Activated CD4-positive, alpha-beta T cell treated with anti-CD3 and anti-CD28 coated beads for 24 hours (primary cell): ENCODE measurements at places on chromosomes 5 and 9.

DNA sequence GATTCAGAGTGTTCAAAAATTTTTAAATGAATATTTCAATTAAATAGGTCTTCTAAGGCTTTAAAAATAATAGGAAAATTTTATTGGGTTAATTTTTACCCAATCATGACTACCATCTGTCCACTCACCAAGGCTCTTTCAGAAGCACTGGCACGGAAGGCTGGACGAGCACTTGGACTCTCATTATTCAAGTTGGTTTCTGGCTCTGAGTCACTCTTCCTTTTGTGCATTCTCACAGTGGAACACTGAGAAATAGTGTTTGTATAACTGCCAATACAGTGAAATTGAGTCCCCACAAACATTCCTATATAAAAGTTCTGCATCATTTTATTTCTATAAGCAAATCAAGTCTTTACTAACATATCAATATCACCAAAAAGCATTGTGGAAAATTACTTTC, 1149.0 kb downstream of the EFNA5 start:
- DNase-seq, result no peak

- peak; percentile 22 for DNase-seq
Measured at GRCh38 chr9:23826120-23826629, at the start of gene ELAVL2. Gene ELAVL2 (minus strand): TSS chr9:23826240. CDS start chr9:23762234, 64,006 bp downstream.

DNA sequence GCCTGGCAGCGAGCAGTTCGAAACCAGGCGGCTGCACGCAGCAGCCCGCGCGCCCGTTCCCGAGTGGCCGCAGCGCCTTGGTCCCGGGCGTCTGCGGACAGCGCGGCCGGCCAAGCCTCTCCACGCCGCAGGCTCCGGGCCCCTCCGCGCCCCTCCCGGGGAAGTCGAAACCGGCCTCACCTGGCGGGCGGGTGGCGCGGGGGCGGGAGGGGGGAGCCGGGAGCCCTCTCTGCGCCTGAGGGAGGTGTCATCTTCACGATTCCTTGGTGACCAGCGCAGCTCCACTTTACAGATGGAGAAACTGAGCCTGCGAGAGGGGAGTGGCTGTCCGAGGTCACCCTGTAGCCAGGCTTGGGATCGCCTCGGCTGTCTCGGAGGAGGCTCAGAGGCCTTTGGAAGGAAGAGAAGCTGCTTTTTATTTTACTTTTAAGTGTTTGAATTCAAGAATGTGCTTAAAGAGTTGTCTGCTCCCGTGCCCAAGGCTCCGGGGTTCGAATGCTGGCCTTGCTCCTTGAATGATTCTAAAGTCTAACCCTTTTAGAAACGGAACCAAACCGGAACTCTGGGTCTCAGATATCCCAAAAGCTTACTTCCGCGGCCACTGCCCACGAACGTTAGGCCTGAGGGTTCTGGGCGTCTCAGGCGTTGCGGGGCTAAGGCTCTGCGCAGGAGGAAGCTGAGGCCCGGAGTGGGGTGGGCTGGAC, 662 bp downstream of the SUSD3 start:
- DNase-seq, result no peak

DNA sequence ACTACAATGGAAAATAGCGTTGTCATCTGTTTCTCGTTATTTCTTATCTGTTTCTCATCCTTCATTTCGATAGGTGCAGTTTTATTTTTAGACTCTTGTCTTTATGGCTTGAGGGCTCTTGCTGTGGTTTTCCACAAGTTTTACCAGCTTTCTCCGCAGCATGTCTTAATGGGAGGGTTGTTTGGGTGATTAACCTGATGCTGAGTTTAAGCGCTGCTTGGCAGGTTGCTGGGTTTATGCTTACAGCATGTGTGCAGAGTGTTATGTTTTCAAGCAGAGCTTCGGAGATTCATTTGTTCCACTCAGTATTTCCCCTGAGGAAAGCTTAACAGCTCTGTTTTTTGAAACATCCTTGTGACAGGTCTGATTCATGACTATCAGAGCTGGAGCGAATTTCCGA, 154.0 kb downstream of the SLC12A2 start:
- no peak for DNase-seq

GRCh38 chr5:62017092-62017491, 288.9 kb upstream of the KIF2A start:
- DNase-seq, result no peak

- no peak for DNase-seq
Measured at GRCh38 chr5:6632324-6632887, 438 bp downstream of the NSUN2 start.

GRCh38 chr5:151004499-151004898, 15.9 kb upstream of the GPX3 start:
- no peak for DNase-seq

- no peak for DNase-seq
Measured at GRCh38 chr5:102819634-102820033, 64.5 kb downstream of the PAM start.

DNA sequence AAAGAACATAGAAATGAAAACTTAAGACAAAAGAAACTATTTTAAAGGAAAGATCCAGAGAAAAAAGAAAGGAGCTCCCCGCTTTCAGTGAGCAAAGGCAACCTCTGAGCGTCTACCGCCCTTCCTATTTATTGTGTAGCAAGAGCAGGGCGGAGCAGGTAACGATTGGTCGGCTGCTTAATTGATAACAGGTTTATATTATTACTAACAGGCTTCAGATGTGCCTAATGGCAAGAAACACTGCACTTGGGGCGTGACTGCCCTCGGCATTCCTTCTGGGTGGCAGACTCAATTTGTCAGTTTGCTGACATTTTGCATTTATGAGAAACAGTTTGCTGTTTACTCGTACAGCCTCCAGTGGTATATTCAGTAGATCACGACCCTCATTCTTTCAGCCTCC, 482.7 kb upstream of the C9orf72 start:
- no peak for DNase-seq

DNA sequence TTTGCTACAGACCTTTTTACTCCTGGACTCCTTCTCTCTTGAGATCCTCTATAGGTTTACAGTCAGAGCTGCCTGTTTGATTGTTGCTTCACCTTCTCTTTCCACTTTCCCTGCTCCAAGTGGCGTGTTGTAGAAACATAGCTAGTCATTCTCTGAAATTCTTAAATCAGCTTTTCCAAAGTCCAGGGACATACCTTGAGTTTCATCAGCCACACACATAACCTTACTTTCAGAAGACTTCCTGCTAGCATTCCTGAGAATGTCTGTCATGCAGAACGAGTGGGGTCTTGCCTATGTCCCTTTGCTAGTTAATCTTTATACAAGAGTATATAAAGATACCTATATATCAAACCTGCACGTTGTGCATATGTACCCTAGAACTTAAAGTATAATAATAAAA, 230.3 kb upstream of the ZNF462 start:
- no peak for DNase-seq

GRCh38 chr5:38926121-38926520, 80.3 kb downstream of the OSMR start:
- no peak for DNase-seq

DNA sequence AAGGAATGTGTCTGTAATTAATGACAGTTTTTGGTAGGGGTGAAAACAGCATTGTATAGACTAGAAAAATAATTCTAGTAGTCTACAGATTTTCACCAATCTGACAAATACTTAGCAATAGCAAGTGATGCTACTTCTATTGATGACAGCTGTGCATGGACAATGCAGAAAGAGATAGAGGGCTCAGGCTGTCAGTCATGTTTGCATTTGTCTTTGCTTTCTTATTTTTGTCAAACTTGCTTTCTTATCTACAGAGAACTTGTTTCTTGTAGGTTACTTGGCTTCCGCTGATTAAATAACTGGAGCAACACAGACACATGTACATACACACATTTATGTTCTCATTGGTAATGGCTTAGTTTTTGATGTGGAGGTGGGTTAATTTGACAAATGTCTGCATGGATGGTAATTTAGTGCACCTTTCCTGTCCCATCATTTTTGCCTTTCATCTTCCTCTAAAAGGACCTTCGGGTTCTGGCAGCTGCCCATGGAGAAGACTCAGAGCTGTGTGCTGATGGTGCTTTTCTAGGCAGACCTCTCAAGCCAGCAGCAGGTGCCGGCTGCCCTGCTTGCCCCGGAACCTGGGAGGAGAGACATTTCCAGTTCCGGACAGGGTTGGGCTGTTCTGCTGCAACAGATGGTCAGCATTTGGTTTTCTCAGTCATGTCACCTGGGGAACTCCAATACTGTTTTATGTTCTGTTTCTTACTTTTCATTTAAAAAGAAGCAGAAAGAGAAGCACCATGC, 28.8 kb downstream of the CAMK4 start:
- DNase-seq, result no peak

DNA sequence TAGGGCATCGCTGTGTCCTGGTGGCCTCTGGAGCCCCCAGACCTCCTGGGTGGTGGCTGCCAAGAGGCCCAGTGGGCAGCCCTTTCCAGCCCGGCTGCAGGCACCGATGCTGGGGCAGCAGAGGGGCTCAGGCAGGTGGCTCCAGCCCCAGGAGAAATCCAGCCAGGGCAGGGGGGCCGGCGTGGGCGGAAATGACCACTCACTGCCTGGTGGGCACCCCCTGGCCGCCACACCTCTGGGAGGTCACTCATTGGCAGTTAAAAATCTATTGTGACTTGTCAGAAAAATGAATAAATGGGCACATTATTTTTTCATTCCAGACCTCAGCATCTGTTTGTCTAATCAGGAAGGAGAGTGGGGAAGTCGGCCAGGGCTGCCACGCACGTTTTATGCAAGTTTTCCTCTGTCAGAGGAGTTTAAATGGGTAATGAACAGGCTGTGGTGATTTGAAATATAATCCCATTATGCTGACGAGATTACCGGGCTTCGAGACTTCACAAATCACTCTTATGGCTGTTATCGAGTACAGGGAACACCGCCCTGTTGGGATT, 171.9 kb downstream of the GAPVD1 start:
- DNase-seq, result no peak

GRCh38 chr9:93086447-93087224, 9.4 kb upstream of the CARD19 start:
- no peak for DNase-seq

DNA sequence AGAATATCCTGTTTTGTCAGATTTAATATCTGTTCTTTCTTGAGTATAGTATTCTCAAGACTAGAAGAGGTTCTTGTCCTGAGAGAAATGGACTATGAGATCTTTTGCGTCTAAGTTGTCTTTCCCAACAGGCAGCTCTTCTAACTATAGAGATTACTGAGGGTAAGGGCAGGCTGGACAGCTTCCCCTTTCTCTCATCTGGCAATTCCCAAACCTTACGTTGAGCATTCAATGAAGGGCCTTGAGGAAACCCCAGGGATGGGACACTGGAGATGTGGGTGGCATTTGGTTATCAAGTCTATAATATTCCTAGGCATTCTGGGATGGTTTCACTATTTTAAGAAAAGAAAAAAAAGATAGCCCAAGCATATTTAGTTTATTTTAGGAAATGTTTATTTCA, 28.0 kb upstream of the C5orf47 start:
- no peak for DNase-seq

GRCh38 chr5:73460133-73460532, 11.6 kb upstream of the FOXD1 start:
- DNase-seq, result no peak

- DNase-seq, result peak; percentile 24
Measured at GRCh38 chr9:126397056-126397455, 70.4 kb downstream of the MVB12B start.

DNA sequence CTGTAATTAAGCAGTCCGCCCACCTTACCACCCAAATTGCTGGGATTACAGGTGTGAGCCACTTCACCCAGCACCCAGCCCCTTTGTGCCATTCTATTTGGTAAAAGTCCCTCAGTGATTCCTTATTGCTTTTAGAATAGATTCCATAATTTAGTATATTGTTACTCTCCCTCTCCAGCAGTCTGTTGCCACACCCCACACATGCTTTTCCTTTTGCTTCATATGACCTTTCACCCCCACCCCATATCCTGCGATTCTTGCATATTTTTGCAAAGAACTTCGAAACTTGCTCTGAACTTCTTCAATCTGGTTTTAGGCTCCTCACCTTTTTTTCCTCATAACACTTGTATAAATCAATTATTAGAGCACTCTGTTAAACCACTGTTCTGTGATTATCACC, 100.2 kb downstream of the MTREX start:
- DNase-seq, result no peak

DNA sequence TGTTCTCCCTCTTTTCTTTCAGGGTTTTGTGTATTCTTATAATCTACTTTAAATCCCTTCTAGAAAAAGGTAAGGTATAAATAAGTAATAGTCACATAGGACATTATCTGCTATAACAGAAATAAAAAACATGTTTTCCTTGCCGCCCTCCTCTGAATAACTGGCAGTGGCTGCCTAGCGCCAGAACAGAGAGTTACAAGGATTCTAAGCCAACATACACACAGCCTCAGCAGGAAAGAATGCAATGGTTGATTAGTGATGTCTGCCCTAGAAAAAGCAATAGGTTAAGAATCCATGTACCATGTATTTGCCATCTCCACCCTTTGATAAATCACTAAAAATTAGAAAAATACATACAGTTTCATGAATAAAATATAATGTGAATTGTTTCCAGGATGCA, 4.9 kb downstream of the MED27 start:
- DNase-seq, result no peak

DNA sequence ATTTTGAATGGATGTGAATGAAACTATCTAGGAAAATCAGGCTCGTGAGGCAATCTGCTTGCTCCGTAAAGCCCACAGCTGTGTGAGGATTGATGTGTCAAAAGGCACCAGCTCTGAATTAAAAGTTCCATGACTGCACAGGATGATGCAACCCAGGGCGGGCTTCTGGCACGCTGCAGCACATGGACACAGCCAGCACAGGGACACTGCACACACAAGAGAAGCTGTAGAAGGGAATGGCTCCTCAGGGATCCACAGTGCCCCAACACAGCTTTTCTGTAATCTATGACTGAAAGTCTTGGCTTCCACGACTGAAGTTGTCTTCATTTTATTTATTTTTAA, 151.0 kb downstream of the GCNT1 start:
- no peak for DNase-seq

DNA sequence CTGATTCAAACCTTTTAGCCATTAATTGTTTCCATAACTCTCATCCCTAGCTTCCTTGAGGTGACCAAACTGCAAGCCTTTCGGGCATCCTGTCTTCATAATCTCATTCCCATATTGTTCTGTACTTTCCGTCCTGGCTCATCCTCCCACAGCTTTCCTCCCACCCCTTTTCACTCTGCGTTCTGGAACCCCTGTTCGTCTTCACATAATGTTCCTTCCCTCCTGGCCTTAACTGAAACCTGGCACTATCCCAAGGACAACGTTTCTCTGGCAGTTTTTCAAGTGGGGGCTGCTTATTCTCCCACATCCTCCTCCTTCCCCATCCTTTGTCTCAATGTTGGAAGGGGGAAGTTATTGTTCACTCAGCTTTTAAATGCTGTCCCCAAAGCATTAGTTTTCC, 1.5 kb downstream of the ZNF189 start:
- DNase-seq, result no peak
